ENCODE measurements at places on chromosomes 11 and 22.

DNA sequence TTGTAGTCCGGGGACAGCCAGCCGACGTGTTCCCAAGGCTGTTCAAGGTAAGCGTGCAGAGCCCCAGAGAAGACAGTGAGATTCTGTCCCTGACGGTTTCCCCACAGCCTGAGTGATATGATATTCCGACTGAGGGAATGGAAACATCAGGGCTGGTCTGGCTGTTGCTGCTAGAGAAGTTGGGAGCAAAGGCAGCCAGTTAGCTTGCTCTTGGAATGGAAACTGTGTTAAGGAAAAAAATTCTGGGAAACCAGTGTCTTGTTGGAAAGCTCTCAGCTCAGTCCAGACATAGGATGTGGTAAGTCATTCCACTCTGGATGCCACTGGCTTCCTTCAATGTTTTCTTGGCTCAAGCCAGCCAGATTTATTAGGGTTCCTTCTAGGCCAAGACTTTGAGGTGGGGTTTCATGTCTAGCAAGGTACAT is 8.8 kb downstream of the CRY2 start:
- no peak for DNase-seq

- peak; percentile 89 for DNase-seq
Observed at GRCh38 chr11:66976028-66976467, 944 bp downstream of the C11orf86 start.

DNA sequence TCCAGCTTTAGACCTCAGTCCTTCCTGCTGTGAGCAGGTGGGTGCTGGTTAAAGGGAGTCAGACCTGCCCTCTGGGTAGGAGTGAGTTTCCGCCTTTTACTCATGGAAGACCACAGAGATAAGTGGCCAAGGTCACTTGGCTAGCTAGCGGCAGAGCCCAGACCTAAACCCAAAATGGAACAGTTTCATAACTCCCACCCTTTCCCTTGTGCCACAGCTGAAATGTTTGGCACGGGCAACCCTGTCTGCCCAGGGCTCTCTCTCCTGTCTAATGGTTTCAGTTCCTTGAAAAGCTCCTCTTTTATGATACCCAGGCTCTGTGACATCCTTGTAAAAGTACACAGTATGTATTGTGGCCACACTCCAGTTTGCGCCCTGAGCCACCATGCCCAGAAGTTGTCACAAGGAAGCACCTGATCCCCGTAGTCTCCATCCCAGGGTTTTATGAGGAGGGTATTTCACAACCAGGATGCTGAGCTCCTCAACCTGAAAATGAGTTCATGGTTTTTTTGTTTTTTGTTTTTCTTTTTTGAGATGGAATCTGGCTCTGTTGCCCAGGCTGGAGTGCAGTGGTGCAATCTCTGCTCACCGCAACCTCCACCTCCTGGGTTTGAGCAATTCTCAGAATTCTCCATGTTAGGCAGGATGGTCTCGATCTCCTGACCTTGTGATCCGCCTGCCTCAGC is 5.1 kb downstream of the MB start:
- DNase-seq: no peak

DNA sequence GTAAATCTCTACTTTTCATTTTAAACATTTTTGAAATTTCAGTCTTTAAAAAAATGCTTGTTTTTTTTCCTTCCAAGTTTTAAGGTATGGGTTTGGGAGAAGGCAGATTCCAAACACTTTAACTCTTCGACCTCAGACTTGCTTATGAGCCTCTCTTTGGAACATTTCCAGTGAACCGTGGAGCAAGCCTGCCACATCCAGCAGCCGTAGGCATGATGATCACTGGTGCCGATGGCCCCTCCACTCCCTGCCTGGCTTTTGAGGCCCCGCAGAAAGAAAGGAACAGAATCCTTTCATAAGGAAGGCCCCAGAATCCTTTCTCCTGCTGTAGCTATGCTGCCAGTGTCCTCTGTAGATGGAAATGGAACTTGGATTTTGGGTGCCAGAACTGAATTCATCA is 50.7 kb downstream of the BMAL1 start:
- DNase-seq: no peak

GRCh38 chr11:126838779-126839178 is 161.8 kb downstream of the KIRREL3 start:
- no peak for DNase-seq

DNA sequence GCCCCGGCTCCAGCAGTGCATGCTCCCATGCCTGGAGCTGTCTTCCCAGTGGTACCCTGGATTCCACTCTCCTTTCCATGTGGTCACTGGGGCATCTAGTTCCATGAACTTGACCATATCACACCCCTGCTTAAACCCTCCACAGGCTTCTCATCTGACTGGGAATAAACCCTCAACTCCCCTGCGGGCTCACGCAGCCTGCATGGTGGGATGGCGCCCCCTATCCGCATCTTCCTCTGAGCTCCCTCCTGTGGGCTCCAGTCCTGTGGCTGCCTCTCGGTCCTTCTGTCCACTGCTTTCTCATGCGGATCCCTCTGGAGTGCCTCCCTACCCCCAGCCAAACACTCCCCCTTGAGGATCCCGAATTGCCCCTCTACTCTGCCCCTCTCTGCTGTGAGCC is 41.4 kb upstream of the TTLL12 start:
- peak; percentile 84 for DNase-seq

DNA sequence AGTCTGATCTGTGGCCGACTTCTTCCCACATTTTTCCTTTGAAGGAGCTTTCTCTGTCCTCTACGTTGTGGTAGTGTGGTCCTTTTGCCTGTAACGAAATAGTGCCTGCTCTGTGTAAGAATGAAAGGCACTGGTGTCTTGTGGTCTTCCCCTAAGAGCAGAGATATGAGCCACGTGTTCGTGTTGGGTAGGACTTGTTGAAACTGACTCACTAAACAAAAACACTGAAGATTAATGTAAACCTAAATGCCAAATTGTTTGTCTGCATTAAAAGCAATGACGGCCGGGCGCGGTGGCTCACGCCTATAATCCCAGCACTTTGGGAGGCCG is 10.1 kb upstream of the RPS3 start:
- no peak for DNase-seq

DNA sequence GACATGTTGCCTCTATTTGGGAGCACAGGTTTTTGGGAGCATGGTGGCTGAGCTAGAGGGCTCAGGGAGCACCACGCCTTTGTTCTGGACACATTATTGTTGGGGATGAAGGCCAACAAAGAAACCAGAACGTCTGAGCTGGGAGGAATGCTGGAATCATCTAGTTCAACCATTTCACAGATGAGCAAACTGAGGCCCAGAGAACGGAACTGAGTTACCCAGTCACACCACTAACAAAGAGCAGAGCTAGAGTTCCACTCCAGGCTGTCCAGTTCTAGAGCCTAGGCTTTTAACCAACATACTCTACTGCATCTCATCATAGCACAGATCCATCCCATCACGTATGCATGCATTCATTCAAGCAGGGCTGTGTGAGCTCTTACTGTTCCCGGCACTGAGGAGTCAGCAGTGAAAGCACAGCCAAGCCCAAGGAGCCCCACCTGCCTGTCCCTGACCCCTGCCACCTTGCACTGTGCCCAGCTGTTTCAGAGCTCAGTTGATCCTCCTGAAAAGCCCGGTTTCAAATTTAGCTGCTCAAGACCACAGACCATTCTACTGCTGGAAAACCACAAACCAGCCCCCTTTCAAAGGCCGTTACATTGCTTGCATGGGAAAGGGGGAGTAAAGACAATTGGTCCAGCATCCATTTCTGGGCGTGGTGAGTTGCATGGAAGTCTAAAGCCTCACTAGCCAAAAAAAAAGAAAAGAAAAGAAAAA is 16.9 kb upstream of the TCF20 start:
- DNase-seq: no peak

DNA sequence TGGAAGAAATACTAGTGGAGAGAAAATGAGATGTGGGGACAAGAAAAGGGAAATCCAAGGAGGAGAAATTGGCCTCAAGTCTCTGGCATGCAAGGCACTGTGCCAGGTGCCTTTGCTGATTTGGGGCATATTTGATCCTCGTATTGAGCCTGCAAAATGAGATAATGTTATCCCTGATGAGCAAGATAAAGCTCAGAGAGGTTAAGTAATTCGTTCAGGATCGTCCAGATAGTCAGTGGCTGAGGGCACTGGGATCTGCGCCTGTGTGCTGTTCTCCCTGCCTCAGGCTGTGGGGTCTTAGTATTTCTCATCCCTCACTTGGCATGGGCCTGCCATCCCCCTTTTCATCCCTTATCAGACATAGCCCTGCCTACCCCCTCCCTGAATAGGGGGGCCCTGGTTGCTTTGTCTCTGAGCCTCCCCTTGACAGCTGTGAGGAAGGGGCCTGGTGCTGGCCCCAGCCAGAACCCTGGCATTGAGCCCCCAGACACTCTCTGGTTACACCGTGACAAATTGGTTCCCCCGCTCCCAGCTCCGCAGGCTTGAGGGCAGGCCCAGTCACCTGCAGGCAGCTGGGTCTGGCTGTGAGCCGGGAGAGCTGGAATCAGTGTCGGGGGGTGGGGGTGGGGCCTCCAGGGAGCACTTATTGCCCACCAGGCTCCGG is 85.7 kb downstream of the NECTIN1 start:
- DNase-seq: no peak

- no peak for DNase-seq
Observed at GRCh38 chr11:20114588-20114987, 45.7 kb downstream of the DBX1 start.

- no peak for DNase-seq
Observed at GRCh38 chr11:112455791-112456190, 195.1 kb upstream of the PLET1 start.

DNA sequence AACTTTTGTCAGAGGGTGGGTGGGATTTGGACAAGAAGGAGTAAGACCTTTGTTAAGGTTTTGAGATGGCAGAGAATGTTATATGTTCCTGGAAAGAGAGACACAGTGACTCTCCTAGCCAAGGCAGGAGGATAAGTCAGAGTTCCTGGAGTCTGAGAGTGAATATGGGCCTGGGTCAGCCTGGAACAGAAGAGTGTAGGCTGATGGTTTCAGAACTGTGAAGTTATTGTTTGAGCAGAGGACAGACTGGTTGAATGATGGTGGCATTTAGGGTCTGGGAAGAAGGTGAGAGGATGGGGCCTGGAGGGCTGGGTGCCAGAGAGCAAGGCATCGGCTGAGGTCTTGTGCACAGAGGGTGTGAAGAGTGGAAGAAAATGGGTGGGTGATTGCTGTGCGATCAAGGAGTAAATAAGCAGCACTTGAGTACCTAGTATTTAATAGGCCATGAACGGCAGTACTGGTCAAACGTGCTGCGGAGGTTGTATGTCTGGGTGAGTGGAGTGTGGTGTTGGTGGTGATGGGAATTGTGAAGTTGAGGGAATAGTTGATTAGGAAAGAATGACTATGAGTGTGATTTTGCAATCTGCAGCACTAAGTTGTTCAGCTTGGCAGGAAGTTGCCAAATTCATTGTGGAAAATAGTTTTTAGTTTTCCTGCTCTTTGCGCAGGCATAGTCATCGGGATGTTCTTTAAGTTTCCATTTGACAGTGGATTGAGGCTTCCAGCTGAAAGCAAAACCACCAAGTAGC is 1.8 kb downstream of the PANX1 start:
- DNase-seq: no peak

DNA sequence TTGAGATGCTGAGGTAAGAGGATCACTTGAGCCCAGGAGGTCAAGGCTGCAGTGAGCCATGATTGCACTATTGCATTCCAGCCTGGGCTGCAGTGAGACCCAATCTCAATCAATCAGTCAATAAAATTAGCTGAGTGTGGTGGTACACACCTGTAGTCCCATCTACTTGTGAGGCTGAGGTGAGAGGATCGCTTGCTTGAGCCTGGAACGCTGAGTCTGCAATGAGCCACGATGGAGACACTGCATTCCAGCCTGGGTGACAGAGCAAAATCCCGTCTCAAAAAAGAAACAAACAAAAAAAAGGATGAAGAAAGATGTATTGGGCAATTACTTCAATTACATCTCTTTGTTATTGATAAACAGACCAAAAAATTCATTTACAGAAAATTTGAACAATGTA is 54.5 kb downstream of the MED15 start:
- no peak for DNase-seq

DNA sequence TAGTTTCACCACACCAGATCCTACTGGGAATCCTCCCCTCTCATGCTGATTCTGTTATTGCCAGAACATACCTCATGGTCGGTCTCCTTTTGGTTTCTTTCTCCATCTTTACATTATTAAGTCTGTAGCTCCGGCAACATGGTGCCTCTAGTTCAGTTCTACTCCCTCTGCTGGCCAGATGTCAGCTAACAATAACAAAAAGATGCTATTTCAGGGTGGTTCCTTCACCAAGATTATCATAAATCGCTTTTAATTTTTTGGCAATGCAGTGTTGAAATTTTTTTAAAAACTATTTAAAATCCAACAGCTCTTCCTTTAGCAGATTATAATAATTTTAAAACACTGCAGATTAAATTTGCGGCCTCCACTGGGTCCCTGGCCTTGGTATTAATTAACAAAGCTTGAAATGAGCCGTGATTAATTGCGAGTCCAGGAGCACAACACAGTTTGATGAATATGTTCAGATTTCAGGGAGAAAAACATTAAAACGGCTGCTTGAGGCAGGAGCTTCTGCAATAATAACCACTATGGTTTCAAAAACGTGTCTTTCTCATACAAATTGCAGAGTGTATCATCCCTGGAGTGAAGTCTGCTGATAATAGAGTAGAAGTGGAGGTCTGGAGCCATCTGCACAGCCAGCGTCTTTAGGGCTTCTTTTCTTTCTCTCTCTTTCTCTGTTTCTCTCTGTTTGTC is 492.9 kb upstream of the KIRREL3 start:
- no peak for DNase-seq

DNA sequence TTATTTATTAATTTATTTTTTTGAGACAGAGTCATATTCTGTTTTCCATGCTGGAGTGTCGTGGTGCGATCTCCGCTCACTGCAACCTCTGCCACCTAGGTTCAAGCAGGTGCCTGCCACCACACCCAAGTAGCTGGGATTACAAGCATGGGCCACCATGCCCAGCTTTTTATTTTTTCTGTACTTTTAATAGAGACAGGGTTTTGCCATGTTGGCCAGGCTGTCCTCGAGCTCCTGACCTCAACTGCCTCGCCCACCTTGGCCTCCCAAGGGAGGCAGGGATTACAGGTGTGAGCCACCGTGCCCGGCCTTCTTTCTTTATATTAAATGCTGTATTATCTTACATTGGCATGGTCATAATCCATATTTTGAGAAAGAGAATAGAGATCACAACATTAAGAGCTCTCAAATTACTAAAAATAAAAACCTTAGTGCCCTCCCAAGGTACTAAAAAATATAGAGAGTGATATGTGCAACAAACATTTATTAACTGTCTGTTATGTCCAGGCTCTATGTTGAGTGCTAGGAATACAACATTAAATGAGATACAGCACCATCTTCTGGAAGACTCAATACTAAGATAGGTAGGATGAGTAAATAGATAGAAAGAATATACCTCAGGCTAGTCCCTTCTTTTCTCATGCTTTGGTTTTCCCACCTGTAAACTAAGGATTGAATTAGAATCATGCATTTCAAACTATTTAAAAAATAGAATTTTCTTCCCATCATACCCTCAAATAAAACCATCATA is 84.1 kb downstream of the BBOX1 start:
- no peak for DNase-seq

DNA sequence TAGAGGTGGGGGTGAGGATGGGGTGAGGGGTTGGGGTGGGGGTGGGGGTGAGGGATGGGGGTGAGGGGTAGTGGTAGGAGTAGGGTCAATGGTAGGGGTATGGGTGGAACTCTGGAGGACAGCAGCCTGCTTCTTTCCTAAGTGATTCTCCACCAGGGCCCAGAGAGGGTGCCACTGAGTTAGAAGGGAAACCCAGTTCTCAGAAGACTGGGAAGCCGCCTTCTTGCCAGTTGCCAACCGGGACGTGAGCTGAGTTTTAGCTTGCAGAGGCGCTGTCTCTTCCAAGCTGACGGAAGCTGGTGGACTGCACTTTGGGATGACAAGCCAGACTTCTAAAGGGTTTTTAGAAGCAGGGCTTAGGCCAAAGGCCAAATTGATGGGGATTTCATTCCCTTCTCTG is 104.4 kb downstream of the NAT10 start:
- peak; percentile 25 for DNase-seq
